ENCODE measurements at places on chromosomes 7 and 10.

GRCh38 chr7:5657901-5658300 lies 123.6 kb downstream of the RNF216 start:
- DNase-seq: no peak

DNA sequence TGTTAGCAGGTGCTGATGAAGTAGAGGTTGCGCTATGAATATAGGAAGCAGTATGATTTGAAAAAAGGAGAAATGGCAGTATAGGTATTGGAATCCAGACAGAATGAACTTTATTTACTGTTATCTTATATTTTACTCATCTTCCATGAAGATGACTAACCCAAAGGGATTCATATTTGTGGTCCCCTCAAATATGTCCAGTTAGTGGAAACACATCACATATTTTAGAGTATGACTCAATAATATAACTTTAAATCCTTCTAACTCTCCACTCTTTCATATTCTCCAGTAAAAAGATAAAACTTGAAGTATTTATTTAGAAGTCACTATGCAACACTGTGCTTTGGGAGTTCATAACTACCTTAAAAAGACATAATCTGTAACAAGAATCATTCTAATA lies 286.5 kb upstream of the LRRTM3 start:
- DNase-seq: no peak

- no peak for DNase-seq
Measured at GRCh38 chr7:99625321-99625720, 8.6 kb downstream of the ZSCAN25 start.

DNA sequence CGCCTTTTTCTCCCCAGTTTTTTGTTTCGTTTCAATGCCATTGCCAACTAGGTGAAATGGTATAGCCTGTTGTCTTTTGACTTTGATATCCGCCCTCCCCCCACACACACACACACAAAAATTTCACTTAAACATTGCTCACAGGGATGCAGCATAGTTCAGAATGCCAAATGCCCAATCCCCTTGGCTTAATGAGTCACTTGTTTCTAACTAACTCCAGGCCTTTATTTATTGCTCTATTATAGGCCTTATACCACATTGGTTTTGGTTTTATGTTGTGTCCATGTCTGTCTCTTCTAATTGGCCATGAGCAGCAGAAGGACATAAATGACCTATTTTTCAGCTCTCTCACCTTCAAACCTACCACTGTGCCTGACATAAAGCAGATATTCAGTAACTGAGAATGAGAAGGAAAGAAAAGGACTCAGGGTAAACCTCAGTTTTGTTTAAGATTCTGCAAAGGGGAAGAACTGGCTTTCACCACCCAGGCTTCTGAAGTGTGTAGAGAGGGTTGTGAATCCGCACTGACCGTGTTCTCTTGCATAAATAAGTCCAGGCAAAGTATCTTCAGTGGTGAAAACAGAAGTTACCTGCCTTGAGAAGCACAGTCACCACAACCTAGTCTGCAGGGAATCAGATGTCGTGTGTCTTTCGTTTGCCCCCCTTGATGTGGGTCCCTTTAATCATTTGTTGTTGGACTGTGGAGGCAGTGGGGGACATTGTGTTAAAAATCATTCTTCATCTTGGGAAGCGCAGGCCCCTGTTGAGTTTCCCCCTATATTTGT lies 139.8 kb downstream of the CELF2 start:
- DNase-seq: no peak

GRCh38 chr7:16465469-16466361 lies at the start of gene SOSTDC1:
SOSTDC1 (minus strand) TSS chr7:16465738; CDS start chr7:16465668, 70 bp downstream.
- DNase-seq: no peak

- no peak for DNase-seq
Measured at GRCh38 chr10:124072106-124072505, 21.3 kb downstream of the CHST15 start.

DNA sequence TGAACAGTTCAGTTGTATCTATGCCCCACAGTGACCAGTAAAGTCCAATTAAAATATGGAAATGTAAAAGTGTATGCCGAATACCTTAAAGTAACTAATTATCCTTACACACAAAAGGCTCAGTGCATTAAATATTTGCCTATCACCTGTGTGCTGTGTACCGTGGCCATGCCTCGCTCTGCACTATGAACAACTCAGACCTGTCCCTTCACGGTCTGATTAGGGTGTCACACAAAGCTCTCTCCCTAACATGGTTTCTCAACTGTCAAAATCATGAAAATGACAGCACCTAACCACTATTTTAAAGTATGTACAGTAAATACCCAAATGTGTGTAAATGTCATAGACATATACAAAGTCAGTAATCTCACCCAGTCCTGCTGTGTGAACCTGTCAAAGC lies 43.1 kb downstream of the STK17A start:
- no peak for DNase-seq

All from stimulated activated CD8-positive, alpha-beta memory T cell treated with anti-CD3 and anti-CD28 coated beads, Interleukin-15, amount 100 ng/mL, for 24 hours (primary cell).